ENCODE measurements at places on chromosomes 11 and 22.

DNA sequence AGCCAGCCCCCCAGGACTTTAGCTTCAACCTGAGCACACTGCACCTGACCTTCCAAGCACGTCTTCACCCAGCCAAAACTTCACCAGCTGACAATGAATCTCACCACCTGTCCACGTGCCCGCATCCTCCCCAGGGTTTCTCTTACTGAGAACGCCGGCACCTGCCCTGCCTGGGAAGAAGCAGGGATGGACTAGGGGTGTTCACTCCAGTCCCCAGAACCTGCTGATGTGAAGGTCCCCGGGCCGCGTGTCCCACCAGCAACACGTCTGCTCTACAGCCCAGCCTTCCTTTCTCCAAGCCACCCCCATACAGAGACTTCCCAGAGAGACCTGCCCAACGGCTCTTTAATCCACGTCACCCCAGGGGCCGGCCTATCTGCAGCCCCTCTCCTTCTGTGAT lies 12.8 kb downstream of the CPT1A start:
- DNase-seq: no peak

DNA sequence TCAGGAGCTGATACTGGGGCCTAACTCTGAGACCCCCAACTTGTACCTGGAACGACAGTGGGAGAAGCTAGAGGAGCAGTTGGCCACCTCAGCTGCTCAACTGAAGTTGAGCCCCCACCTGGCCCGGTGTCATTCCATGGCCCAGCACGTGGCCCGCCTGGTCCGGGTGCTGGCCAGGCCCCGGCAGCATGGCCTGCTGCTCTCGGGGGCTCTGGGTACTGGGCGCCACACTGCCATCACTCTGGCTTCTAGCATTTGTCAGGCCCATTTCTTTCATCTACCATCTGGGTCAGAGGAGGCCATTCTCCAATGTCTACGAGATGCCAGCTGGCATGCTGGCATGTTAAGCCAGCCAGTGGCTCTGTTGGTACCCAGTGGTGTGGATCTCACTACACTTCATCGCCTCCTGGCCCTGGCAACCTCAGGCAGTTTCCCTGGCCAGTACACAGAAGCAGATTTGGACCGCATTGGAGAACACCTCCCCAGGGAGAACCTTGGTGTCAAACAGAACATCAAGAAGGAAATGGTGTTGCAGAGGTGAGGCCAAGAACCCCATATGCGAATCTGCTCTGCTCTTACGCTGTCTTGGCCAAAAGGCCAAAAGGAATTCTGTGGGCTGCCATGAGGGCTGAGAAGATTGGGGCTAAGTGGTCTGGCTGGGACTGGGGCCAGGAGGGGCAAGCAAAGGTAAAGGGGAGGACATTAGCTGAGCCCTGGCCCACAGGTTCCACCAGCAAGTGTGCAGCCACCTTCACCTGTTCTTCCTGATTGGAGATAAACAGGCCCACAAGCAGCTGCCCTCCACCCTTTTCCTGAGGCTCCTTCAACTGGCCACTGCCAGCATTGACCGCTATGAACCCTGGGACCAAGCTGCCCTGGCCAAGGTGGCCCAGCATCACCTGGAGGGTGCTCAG lies 45.4 kb downstream of the RRP8 start:
- no peak for DNase-seq

- DNase-seq: no peak
Measured at GRCh38 chr11:66419825-66420224, 1.0 kb upstream of the NPAS4 start.

DNA sequence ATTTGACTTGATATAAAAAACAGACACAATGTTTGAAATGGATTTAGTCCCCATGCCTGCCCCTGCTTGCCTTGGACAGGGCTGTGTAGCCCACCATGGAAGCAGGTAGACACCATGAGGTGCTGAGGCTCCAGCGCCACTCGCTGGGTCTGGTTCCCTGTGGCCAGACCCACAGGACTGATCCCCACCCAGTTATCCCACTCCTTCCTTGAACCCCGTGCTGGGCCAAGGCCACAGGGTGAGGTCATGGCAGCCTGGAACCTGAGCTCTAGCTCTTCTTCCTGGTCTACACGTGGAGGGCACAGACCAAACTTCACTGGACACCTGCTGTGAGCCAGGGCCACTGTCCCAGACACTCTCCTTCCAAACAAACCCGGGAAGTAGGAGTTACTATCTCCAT lies 42.5 kb downstream of the GAB4 start:
- no peak for DNase-seq

- no peak for DNase-seq
Measured at GRCh38 chr11:114243461-114244372, 52.5 kb upstream of the NNMT start.

GRCh38 chr22:23233752-23234408 lies 53.6 kb downstream of the BCR start:
- DNase-seq: no peak

DNA sequence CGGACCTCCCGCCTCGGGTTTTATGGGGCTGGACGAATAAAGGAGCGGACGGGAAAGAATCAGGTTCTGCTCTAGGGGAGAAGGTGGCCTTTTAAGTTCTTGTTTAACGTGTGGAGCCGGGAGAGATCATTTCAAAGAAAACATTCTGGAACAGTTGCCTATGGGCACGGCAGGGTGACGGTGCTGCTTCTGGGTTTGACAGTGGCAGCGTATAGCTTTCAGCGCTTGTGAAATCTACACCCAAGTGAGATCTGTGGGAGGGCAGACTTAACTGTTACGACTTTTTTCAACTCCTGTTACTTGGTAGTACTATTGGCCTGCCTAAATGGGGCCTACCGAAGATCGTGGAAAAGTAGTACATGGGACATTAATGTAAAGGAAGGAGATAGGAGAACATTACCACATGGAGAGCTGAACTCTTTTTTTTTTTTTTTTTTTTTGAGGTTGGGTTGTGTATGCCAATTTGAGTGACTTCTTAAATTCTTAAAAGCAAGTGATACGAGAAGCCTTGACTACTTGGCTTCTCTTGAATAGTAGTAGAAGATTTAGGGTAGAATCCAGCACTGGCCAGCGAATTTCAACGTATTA lies 743 bp downstream of the USP47 start:
- DNase-seq: peak; percentile 39

- DNase-seq: no peak
Measured at GRCh38 chr22:27853424-27853823, 51.9 kb upstream of the MN1 start.

DNA sequence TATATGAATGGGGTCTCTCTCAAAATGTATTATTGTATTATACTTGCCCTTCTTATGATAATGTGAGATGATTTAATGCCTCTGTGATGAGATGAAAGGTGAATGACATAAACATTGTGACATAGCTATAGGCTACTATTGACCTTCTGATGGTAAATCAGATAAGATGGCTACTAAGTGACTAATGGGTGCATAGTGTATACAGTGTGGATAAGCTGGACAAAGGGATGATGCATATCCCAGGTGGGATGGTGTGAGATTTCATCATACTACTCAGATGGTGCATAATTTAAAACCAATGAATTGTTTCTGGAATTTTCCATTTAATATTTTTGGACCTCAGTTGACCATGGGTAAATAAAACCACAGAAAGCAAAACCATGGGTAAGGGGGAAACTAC lies 243.5 kb downstream of the SBF2 start:
- DNase-seq: no peak
